Right lung (tissue), 10 donors: ENCODE measurements at places on chromosomes 2 and 18. TPM values are rescaled to one million over a fixed set of nuclear protein-coding genes. Genes with fewer than 3 reads are reported as not detected.

DNA sequence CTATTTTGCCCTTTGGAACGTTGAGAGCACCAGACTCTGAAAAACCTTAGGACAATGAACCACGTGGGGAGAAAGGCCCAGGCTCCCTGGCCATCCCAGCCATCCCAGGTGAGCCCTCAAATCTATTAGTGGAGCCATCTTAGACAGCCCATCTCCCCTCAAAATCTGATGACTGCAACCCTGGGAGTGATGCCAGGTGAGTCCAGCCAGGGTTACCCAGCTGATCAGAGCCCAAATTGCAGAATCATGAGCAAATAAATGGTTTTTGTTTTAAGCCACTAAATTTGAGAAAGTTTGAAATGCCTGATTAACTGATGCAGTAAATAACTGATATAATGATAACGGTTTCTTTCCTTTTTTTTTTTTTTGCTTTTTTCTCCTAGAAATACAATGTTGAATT is 242.4 kb downstream of the GCA start:
- DNase-seq, result no peak

- no peak for DNase-seq
Measured at GRCh38 chr18:22176420-22177326, 7.3 kb downstream of the GATA6 start.

SH3BP4 gene
- 26.9 TPM for polyA plus RNA-seq

- DNase-seq, result no peak
Measured at GRCh38 chr2:143390171-143390570, 261.0 kb downstream of the ARHGAP15 start.

DNA sequence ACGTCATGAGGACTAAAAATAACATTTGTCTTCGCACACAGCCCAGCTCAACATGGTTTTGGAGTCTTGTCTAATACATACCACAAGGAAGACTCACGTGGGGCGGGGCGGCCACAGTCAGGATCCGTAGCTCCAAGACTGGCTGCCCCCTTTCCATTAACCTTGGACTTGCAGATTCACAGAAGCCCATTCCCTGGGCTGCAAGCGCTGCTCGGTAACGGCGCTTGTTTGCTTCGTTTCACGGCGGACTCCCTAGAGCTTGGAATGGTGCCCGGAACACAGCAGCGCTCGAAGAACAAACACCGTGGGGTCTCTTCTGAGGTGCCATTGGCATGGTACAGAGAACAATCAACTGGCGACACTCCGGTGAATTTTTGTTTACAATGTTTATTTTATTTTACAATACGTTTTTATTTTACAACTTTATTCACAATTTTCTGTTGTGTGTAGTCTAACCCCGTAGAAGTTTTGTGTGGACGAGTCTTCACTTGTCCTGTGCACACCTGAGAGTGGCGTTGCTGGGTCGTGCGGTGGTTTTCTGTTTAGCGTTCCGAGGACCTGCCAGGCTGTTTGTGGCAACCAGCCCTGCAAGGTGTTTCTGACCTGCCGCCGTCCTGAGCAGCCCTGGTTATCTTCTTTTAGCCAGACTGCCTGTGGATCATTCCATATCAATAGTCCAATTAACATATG is 126.5 kb downstream of the GALR1 start:
- DNase-seq, result no peak

CD8B2 gene
- 0.21 TPM for polyA plus RNA-seq

- no peak for DNase-seq
Measured at GRCh38 chr2:168159754-168160585, 87.4 kb downstream of the STK39 start.

DNA sequence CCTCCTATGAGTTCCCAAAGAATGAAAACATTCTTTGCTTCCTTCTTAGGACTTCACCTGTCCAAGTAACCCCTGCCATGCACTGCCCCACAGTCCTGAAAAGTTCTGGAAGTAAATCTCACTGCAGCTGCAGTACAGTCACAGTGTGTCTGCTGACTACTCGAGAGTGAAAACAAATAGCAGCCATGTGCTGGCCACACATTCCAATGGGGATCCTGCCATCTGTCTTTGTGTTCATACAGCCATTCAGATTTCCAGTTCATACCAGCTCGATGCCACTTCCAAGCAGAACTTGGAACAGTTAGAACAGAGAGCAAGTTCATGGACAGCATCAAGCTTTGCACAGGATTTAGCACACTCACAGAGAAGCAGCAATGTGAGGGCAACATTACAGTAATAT is 629.9 kb upstream of the ACVR2A start:
- DNase-seq, result no peak

GRCh38 chr2:122029945-122030344 is 274.5 kb downstream of the TSN start:
- no peak for DNase-seq

GRCh38 chr2:120750488-120751210 is 15.0 kb downstream of the GLI2 start:
- DNase-seq, result no peak

GRCh38 chr18:62339106-62339988 is 14.2 kb downstream of the TNFRSF11A start:
- no peak for DNase-seq

DNA sequence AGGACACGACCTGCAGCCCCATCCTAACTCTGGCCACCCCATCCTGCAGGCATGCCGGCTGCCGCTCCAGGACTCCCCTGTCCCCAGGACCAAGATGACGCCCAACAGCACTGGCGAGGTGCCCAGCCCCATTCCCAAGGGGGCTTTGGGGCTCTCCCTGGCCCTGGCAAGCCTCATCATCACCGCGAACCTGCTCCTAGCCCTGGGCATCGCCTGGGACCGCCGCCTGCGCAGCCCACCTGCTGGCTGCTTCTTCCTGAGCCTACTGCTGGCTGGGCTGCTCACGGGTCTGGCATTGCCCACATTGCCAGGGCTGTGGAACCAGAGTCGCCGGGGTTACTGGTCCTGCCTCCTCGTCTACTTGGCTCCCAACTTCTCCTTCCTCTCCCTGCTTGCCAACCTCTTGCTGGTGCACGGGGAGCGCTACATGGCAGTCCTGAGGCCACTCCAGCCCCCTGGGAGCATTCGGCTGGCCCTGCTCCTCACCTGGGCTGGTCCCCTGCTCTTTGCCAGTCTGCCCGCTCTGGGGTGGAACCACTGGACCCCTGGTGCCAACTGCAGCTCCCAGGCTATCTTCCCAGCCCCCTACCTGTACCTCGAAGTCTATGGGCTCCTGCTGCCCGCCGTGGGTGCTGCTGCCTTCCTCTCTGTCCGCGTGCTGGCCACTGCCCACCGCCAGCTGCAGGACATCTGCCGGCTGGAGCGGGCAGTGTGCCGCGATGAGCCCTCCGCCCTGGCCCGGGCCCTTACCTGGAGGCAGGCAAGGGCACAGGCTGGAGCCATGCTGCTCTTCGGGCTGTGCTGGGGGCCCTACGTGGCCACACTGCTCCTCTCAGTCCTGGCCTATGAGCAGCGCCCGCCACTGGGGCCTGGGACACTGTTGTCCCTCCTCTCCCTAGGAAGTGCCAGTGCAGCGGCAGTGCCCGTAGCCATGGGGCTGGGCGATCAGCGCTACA is 2.1 kb downstream of the GPBAR1 start:
- DNase-seq, result no peak

- peak; percentile 38 for DNase-seq
Measured at GRCh38 chr2:158034198-158034866, 67.3 kb upstream of the UPP2 start.

DNA sequence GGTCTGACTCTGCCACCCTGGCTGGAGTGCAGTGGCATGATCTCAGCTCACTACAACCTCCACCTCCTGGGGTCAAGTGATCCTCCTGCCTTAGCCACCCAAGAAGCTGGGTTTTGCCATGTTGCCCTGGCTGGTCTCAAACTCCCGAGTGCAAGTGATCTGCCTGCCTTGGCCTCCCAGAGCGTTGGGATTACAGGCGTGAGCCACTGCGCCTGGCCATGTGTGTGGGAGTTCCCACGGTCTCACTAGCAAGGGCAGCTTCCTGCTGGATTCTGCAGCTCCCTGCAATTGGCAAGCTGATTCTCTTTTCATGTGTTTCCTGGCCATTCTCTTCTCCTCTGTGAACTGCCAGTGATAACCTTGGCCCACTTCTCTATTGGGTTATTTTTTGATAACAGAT is 84.0 kb downstream of the USP40 start:
- no peak for DNase-seq

GEN1 gene
- 33.1 TPM for polyA plus RNA-seq

- DNase-seq, result no peak
Measured at GRCh38 chr2:80568011-80568410, 263.5 kb upstream of the LRRTM1 start.

DNA sequence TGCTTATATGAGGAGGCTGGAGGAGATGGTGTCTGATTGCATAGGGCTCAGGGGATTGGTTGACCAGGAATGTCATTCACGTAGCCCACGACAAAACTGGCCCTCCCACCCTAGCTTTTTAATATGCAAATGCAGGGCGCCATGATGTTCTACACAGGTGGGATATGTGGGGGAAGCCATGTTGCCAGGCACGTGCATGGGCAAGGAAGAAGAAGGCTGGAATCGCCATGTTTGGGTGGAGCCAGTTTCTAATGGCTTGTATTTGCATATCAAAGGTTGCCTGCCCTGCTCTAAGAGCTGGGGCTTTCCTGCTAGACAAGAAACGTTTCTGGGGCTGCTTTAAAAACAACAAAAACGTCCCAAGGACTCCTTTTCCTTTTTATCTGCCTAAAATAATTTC is 26.5 kb upstream of the LINC00305 start:
- DNase-seq, result no peak

GRCh38 chr2:233115121-233115520 is 55.0 kb downstream of the INPP5D start:
- no peak for DNase-seq

- peak; percentile 77 for DNase-seq
Measured at GRCh38 chr2:72142570-72143440, 4.9 kb downstream of the CYP26B1 start.

DNA sequence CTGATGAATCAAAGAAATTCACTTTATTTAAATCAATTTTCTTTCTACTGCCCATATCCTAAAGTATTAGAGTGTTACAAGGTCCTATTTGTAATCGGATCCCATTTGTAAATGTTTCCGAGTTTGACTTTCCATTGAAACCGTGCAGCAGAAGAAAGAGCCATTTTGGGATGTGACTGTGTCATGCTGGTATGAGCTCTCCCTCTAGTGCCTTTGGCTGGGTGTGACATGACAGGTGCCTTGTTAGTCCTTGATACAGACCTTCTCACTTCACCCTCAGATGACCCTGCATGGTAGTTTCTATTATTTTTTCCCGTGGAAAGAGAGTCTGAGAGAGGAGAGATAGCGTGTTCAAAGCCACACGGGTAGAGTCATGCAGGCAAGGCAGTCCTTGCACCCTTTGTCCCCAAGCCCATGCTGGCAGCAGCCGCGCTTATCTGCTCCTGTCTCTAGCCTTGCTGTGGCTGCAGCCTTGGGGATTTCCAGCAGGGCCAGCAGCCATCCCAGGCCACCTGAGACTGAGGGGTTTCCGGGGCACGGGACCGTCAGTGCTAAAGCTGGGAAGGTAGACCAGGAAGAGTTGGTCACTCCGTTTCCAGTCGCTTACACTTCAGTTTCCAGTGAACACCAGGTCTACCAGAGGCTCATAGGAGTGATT is 21.4 kb downstream of the CHMP1B start:
- no peak for DNase-seq

INO80D gene
- 11.3 TPM for polyA plus RNA-seq
